ENCODE measurements at places on chromosomes 13 and 19.
A peak's percentile ranks its signal among the peaks of the same experiment; 100 is the strongest.

- no peak for DNase-seq
Measured at GRCh38 chr19:3457528-3458228, 22.6 kb downstream of the SMIM24 start.

GRCh38 chr13:59494151-59494550, 669.6 kb downstream of the DIAPH3 start:
- no peak for DNase-seq

DNA sequence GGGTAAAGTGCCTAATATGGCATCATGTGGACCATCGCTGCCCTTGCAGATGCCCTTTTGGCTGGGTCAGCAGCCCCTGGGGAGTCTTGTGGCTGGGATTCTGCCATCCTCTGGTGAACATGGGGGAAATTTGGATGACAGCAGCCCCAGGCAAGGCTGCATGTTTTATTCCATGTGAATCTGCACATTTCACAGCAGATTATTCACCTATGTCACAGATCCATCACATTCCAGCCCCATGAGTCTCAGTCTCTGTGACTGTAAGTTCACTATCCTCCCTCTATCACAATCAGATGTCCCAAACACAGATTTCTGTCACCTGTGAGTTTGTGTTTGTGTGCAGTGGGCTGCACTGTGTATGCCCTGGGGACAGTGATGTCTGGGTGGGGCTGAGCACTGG, 36.8 kb upstream of the PSG9 start:
- DNase-seq: no peak

- DNase-seq: peak; percentile 96
Measured at GRCh38 chr13:113002206-113002912, 33.3 kb downstream of the MCF2L start.

- no peak for DNase-seq
Measured at GRCh38 chr13:47000165-47000564, 103.3 kb upstream of the HTR2A start.

DNA sequence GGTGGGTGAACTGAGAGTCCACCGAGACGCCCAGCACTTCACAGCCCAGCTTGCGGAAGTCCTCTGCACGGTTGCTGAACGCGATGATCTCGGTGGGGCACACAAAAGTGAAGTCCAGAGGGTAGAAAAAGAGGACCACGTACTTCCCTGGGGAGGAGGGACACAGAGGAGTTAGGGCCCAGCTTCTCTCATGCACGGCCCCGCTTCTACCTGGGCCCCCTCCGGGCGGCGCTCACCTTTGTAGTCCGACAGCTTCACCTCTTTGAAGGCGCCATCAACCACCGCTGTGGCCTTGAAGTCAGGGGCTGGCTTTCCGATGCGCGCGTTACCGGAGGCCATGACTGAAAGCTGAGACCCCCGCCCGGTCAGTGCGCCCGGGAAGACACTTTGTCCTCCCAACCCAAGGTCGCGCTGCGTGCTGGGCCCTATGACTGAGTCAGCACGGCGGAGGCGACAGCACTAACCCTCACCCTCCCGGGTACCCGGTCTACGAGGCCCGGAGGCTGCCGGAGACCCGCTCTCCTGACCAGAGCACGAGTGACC, 606 bp downstream of the PRDX2 start:
- no peak for DNase-seq

DNA sequence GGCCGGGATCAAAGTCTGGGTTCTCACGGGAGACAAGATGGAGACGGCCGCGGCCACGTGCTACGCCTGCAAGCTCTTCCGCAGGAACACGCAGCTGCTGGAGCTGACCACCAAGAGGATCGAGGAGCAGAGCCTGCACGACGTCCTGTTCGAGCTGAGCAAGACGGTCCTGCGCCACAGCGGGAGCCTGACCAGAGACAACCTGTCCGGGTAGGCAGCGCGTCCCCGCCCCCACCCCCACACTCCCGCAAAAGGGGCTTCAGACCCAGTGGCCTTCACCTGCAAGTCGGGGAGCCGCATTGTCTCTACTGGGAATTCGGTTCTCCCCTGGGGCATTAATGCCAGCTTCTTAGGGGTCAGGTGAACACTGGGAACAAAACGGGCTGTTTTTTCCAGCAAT, 114.7 kb upstream of the MCF2L start:
- no peak for DNase-seq

- DNase-seq: no peak
Measured at GRCh38 chr13:67148161-67148571, 82.0 kb downstream of the PCDH9 start.

- DNase-seq: no peak
Measured at GRCh38 chr13:108494991-108495645, 134.3 kb upstream of the MYO16 start.

- no peak for DNase-seq
Measured at GRCh38 chr13:40588101-40588500, 78.3 kb downstream of the FOXO1 start.

DNA sequence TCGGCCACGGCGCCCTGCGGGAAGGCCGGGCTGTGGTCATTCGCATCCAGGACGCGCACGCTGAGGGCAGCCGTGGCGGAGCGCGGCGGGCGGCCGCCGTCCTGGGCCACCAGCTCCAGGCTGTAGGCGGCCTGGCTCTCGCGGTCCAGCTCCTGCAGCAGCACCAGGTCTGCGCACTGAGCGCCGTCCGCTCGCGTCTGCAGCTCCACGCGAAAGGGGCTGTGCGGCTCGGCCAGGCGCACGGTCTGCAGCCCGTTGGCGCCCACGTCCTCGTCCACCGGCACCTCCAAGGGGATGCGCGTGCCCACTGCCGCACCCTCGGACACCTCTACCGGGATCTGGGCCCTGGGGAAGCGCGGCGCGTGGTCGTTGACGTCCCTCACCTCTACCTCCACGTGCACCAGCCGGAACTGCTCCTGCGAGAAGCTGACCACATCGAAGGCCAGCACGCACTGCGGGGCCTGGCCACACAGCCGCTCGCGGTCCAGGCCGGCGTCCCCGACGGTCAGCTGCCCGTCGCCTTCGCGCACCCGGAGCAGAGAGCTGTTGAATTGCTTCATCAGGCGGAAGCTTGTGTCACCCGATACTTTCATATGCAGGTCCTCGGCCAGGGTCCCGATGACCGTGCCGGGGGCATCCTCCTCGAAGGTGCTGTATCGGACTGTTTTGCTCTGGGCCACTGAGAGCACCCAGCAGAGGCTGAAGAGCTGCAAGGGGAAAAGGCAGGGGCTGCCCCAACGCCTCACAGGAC, 583 bp downstream of the PCDH8 start:
- DNase-seq: no peak

GRCh38 chr13:40115426-40115825, 460.0 kb downstream of the COG6 start:
- DNase-seq: no peak

DNA sequence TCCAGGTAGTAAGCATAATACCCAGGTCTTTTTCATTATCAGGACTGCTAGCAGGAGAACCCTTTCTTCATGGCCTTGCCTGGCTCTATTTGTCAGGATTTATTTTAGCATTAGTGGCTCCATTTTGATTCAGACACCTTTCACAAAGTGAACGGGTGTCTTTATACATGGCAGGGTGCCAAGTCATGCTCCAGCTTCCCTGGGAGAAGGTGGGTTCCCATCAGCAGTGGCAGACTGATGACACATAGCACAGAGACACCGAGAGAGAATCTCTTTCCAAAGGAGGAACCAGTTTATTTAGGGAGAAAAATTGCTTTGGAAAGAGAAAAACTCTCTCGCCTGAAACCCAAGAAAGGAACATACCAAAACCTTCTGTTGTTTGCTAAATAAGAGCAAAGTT, 135.3 kb upstream of the TMTC4 start:
- DNase-seq: peak; percentile 48

GRCh38 chr19:38742906-38743305, 1.4 kb downstream of the CAPN12 start:
- DNase-seq: no peak

DNA sequence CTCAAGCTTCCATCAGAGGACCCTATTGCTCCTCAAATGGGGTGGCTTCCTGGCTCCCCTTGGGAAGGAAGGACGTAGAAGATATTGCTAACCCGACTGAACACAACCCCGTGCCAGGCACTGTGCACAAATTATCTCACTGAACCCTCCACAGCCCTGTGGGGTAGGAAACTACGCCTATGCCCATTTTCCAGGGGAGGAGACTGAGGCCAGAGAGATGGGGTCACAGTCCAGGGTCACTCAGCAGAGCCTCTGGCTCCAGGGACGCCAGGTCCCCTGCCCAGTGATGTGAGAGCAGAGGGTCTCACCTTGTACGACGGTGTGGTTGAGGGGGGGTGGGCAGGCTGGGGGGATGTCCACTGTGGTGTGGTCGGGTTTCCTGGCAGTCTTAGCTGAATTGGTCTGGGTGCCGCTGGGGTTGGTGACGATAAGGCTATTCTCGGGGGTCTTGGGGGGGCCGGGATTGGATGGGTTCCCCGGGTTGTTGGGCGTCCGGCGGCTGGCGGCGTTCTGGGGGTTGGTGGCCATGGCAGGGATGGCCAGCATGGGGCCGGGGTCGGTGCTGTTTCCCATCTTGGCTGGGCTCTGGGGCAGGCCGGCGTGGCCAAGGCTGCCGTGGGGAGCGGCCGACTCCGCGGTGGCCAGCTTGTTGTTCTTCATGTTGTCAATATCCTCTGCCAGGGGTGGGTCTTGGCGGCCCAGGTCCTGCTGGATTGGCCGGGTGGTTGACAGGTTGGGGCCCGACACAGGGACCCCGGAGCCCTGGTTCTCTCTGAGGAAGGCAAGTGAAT, 136.2 kb downstream of the IER2 start:
- no peak for DNase-seq

DNA sequence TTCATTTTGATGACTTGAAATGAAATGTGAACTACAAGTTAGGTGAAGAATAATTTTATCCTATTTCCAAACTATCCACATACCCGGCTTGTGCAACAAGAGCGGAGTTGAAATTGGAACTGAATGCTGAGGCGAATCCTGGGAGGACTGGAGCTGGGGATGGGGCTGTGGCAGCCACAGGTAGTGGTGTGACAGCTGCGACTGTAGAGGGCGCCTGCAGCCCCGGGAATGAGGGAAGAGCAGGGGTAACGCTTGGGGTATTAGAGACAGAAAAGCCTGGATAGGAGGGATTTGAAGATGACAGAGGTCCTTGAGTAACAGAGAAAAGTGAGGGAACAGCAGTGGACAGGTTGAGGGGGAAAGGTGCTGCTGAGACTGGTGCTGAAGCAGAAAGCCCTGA, 22.0 kb upstream of the STOML3 start:
- no peak for DNase-seq

All from COR-L47 (cell line).